Nucleus accumbens (tissue), 56 donors: ENCODE measurements at places on chromosomes 5 and 9.

GRCh38 chr9:68978066-68978465 lies 35.8 kb downstream of the PRKACG start:
- DNase-seq: no peak

DNA sequence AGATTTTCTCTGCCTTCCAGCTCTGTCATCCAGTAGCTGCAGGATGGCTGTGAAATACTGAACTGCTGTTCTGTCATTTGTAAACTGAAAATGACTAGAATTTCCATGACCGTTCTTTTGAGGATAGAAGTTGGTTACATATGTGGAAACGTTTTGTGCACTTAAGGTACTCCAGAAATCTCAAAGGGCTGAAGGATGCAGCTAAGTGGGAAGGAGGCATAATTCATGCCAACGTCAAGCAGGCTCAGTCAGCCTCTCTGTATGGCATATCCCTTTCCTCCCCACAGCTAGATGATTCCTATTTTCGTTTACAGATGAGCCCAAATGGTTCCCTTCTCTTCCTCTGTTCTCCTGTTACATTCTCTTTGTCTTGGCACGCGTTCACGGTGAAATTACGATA lies 257.6 kb downstream of the FBXL7 start:
- no peak for DNase-seq

DNA sequence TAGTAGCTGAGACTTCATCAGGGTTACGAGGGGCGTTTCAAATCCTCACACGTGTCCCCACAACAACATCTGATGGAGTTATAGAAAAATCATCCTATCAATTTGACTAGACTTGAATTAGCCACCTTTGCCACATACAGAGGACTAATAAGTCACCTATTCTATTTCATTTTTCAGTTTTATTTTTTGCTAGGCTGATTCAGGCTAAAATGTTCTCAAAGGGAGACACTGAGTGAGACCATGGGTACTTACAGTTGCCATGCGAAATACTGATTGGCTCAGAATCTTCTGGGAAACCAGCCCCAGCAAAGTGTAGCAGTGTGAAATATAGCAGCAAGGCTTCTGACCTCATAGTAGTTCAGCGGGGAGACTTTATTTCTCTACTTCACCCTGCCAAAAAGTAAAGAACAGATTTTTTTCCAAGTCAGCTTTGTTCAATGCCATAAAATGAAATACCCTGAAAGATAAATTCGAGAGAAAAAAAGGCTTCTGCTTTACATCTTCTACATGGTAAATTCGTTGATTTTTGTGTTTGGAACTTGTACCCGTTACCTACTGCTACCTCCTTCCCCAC lies 69.9 kb downstream of the SEMA6A start:
- DNase-seq: no peak

DNA sequence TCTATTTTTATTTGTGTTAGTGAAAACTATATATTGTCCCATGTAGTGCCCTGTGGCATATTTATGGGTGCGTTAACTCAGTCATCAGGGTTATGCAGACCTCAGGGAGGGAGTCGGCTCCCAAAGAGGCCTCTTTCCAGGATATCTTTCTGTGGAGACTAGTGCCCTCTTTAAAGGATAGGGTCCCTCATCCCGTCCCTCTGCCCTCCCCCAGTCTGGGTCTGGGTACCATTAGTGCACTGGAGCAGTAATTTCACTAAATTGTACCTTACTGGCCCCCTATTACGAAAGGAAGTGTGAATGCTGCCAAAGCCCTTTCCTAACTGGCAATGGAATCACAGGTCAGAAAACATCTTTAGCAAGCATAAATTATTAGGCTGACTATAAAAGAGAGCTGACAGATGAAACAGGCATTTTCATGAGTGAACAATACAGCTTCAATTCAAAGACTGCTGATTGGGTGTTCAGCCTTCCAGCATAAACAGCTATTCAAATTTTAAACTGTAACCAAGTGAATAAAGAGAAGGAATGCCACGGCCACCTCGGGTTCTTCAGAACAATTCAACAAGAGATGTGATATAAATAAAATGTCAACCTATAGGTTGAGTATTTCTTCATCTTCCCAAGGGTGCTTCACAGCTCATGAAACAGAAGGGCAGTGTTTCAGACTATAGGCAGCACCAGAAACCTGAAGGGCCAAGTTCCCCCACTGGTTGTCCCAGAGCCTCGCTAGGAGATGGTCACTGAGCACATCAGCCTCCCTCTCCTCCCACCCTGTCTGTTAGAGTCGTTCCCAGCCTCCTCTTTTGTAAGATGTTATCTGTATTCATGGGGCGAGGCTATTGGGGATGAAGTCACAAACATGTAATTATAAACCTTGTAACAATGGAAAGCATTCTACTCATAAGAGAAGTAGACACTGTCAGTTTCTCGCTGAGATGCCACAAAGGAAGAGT lies 318.7 kb downstream of the TMEM161B start:
- DNase-seq: peak; percentile 6

DNA sequence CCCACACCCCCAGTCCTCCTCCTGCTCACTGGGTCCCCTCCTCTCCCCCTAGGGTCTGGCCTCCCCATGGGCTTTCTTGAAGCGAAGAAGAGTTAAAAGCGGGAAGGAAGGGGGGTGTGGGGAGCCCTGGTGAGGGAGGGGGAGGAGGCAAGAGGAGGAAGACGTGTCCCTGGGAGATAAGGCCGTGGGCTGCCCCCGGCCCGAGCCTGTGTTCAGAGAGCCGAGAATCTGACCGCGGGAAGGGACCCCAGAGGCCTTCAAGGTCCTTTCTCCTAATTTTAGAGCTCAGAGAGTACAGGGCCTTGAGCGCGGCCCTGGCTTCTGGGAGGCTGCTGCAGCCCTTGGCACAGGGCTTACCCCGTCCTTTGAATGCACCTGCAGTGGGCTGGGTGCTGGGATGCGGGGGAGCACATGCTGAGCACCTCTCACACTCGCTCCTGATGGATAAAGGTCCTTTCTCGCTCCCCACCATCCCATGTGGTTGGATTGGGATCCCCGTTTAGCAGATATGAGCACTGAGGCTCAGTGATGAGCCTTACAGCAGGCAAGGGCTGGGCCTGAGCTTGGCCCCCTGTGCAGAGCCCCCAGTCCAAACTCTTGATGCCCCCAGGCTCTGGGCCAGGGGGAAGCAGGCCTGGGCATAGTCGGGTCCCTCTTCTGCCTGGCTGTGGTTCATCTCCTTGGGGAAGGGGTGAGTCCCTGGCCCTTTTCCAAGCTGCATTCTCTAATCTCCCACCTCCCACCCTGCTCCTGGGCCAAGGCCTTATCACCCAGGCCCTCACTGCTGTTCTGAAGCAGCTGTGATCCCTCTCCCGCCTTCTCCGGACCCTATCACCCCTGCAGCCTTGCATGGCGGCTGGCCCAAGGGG lies 5.9 kb downstream of the GFI1B start:
- DNase-seq: no peak

- no peak for DNase-seq
Measured at GRCh38 chr5:159851053-159851452, 65.2 kb upstream of the ADRA1B start.

GRCh38 chr5:72569408-72569944 lies 62.3 kb upstream of the ZNF366 start:
- no peak for DNase-seq

DNA sequence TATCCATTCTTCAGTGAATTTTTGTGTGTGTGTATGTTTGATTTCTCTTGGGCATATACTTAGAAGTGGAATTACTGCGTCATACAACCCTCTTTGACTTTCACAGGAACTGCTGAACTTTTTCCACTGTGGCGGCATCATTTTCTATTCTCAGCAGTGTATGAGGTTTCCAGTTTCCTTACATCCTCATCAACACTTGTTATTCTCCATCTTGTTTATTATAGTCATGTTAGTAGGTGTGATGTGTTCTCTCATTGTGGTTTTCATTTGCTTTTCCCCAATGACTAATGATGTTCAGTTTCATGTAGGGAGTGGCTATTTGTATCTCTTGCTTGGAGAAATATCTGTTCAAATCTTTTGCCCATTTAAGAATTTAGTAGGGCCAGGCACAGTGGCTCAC lies 2.6 kb downstream of the ZNF79 start:
- DNase-seq: no peak

GRCh38 chr9:131755541-131756198 lies 15.8 kb upstream of the RAPGEF1 start:
- DNase-seq: peak; percentile 62

GRCh38 chr5:33032271-33033070 lies 321.4 kb downstream of the NPR3 start:
- no peak for DNase-seq

DNA sequence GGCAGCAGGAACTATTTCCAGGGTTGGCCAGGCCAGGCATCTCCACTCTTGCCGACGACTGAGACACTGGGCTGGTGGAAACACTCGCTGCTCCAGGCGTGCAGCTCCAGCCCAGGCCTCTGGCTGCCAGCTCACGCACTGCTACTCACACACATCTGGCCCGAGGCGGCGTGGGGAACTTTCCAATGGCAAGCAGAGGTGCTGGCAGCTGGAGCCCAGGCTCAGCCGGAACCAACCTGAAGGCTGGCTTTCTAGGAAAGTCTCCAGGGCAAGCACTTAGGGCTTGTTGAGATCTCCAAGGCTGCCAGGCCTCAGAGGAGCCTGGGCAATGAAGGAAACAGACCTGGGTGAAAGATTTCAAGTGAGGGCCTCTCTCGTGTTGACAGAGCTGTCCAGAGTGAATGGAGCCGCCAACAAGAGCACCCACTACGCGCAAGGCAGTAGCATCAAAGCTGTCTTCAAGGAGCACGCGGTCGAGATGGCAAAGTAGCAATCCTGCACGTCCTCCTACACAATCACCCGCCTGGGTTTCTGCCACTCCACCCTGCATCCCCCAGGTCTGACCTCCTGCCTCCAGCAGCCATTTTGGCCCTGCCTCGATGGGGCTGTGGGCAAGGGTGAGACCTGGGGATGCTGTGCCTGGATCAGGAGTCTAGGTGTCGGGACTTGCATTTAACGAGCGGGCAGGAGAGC lies 14.4 kb downstream of the SH3PXD2B start:
- no peak for DNase-seq

DNA sequence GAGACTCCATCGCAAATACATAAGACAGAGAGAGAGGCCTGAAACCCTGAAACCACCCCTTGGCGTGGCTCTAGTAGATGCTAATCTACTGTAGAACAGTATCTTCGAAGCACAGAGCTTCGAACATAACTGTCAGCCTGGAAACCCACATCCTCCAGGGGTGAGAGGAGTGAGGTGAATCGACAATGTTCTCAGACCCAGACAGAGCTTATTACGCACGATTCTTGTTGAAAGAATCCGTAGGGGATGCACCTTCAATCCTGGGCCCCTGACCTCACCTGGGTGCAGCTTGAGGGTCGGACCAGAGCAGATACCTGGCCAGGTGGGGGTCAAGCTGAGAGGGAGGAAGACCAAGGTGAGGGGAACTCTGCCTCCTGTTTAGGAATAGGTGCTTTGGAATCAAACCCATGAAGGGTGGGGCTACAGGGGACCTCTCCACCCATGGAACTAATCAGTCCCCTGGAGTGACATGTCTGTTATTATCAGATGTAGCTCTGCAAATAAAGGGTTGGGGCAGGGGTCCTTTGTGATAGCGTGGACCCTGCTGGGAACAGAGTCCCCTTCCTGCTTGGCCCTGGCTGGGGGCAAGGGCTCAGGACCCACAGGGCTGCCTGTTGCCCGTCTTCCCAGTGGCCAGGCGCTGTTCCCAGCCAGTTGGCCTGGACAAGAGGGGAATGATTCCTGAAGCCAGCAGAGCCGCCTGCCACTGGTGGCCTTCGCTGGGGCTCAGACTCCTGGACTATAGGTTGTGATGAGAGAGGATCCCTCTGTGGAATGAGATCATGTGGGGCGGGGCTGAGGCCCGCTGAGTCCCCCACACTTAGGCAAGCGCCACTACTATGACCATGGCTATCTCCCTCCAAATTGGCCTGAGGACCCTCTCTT lies 41.2 kb downstream of the DBH start:
- DNase-seq: no peak

- no peak for DNase-seq
Measured at GRCh38 chr5:64899838-64900237, 131.1 kb downstream of the CWC27 start.

- no peak for DNase-seq
Measured at GRCh38 chr9:121947775-121948174, 145.3 kb downstream of the TTLL11 start.

DNA sequence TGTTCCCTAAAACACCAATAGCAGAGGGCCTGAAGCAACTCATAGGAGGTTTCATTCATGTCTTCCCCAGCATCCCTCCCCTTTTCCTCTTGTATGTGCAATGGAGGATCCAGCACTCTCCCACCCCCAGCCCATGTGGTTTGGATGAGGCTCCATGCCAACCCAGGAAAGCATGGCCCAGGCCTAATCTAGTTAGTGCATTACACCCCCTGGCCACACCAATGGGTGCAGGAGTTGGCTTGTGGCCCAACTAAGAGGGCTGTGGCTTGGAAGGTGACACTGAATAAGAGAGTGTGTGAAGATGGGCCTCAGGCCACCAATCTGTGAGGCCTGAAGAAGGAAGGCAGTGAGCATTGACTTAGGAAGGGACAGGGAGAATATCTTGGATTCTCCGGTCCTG lies 70.8 kb upstream of the SMIM23 start:
- DNase-seq: no peak

- no peak for DNase-seq
Measured at GRCh38 chr5:32776200-32776599, 65.1 kb downstream of the NPR3 start.
